ENCODE measurements at places on chromosomes 6 and 20. TPM values are rescaled to one million over a fixed set of nuclear protein-coding genes. Genes with fewer than 3 reads are reported as not detected.

The C6orf58 gene
- total RNA-seq = not detected

The BEND6 gene
- total RNA-seq = 8.0 TPM

The COL20A1 gene
- 0.23 TPM for total RNA-seq

The DYNLT2 gene
- total RNA-seq = 2.1 TPM

The CGA gene
- not detected for total RNA-seq

The SEL1L2 gene
- total RNA-seq = not detected

The FAM83B gene
- total RNA-seq = not detected

The SPATS1 gene
- total RNA-seq = not detected

The CDH26 gene
- 0.46 TPM for total RNA-seq

The CDSN gene
- not detected for total RNA-seq

The BPIFB1 gene
- 0.10 TPM for total RNA-seq

The NAA20 gene
- total RNA-seq = 65.6 TPM

The PRDM13 gene
- not detected for total RNA-seq

The INSM1 gene
- 0.05 TPM for total RNA-seq

The ZFP64 gene
- 18.4 TPM for total RNA-seq

The DYNLT1 gene
- total RNA-seq = 137 TPM

The NRSN1 gene
- not detected for total RNA-seq

The PRICKLE4 gene
- total RNA-seq = 1.6 TPM

The SLC25A27 gene
- total RNA-seq = 0.77 TPM
